SJSA1 (cell line): ENCODE measurements at places on chromosomes 3 and 15.
A peak's percentile ranks its signal among the peaks of the same experiment; 100 is the strongest.

GRCh38 chr15:84832448-84833040 lies 15.4 kb downstream of the ALPK3 start:
- no peak for DNase-seq

DNA sequence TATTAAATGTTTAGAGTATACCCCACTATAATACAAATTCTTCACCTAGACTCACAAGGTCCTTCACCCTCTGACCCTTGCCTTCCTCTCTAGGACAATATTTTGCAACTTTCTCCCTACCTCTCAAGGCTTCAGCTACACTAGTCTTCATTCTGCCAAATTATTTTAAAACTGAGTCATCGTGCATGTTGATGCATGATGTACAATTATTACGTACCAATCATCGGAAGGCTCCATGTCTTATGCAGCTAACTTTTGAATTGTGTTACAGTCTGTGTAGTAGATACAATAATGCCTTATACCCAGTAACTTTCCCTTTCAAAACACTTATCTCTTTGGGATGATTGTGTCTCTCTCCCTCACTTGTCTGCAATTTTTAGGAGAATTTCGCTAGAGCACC lies 98.5 kb upstream of the ROBO2 start:
- DNase-seq, result no peak

DNA sequence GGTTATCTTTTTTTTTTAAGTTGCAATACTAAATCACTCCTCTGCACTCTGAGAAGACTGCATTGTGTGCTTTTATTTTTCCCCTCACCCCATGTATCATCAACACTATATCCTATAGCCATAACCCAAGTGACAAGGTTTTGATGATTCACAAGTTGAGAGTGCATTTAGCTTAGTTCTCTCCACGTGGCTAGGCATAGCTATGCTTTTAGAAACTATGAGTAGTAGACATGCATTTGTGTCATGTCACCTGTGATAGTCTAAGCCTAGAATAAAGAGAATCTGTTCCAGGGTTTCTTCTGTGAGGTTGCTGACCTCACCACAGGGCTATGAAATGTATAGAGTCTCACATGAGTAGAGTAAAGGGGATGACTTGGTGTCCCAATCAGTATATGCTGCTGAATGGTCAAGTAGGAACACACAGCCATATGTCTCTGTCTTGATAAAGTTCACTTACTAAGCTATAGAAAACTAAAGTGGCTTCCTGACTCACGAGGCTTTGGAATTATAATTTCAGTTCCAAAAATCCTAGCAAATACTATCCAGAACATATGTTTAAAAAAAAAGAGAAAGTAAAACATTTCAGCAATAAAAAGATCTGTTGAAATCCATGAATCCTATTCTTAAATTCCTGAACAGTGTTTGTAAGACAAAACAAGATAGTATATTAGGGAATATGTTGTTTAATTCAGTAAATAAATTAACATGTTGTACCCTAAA lies 206.3 kb downstream of the LSAMP start:
- no peak for DNase-seq

GRCh38 chr15:91258415-91258759 lies 158.3 kb downstream of the SV2B start:
- DNase-seq, result no peak

GRCh38 chr15:89776274-89777072 lies at the start of gene MESP2:
TSS of gene MESP2 (plus strand) at chr15:89776332. CDS start at chr15:89776358, 26 bp downstream.
- peak; percentile 92 for DNase-seq

DNA sequence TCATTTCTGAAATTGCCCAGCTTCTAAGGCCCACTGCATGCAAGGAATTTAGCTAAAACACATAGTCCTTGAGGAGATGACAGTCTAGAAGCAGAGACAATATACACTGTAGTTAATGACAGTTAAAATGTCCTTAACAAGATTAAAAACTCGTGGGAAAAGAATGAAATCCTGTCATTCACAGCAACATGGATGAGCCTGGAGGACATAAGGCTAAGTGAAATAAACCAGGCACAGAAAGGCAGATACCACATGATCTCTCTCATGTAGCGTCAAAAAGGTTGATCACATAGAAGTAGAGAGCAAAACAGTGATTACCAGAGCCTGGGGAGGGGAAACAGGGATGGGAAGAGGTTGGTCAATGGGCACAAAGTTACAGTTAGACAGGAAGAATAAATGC lies 36.3 kb upstream of the GOLGA8J start:
- DNase-seq, result no peak

DNA sequence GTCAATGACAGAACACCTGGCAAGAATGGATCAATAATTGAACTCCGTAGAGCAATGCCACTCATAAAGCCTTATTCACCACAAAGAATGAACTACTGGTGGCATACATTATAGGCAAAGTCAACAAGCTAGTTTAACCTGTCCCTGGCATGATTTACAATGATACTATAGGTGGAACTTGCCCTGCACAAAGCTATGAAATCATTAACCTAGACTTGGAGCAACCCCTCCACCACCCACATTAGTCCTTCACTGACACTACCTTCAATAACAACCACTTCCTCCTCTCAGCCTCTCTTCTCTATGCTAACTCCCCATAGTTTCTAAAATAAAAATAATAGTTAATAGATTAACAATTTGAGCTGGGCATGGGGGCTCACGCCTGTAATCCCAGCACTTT lies 54.4 kb downstream of the ACAP2 start:
- DNase-seq, result no peak

GRCh38 chr3:55247666-55248065 lies 239.4 kb downstream of the WNT5A start:
- DNase-seq, result no peak

DNA sequence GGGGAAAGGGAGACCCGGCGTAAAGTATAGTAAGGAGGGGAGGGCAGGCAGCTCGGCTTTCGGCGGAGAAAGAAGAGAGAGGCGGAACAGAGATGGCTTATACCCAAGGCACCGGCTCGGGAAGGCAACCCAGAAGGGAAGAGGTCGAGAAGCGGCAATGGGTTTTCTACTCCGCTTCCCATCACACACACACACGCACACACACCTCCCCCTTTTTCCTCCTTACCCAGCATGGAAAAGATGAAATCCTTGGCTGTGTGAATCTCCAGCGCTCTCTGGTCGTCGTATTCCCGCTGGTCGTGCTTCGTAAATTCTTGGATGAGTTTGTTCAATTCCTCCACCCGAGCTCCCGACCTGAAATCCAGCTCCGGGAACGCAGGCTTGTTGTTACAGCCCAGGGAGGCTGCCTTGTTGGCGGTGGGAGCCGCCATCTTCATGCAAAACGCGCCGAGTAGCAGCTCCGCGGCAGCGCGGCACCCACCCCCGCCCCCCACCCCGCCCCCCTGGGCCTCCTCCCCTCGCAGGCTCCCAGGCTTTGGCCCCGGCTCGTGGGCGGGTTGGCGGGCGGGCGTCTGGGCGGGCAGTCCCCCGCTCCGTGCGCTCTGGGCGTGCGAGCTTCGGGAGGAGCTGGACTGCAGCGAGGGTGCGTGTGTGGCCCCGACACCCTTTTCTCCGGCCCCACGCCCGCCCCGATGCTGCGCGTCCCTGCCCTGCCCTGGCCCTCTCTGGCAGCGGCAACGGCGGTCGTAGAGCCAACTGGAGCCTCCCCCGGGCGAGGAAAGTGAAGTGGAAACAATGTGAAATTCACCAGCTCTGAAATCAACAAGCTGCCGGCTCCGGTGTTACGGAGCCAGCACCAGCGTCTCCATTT lies at the start of gene MB21D2:
MB21D2 (minus strand) TSS at position 453 of the 871 bp plus-strand sequence; CDS start at position 437, 16 bp downstream.
- DNase-seq, result peak; percentile 85

DNA sequence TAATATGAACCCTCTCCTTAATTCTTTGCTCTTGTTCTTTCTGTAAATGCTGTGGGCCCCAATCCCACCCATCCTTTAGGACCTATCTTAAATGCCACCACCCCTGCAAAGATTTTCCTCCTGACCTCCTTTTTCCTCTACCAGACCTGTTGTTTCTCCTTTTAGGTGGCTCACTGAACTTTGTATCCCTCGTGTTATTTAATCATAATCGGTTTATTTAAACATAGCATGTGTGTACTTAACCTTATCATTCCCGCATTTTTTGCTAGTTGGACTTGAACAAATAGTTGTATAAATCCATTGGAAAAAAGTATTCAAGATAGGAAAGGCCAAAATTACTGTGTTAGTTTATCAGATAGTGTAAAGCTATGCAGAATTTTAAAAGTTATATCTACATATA lies 988 bp upstream of the NFKBIZ start:
- DNase-seq, result no peak

GRCh38 chr3:119490153-119490552 lies 8.2 kb upstream of the TIMMDC1 start:
- DNase-seq, result no peak

DNA sequence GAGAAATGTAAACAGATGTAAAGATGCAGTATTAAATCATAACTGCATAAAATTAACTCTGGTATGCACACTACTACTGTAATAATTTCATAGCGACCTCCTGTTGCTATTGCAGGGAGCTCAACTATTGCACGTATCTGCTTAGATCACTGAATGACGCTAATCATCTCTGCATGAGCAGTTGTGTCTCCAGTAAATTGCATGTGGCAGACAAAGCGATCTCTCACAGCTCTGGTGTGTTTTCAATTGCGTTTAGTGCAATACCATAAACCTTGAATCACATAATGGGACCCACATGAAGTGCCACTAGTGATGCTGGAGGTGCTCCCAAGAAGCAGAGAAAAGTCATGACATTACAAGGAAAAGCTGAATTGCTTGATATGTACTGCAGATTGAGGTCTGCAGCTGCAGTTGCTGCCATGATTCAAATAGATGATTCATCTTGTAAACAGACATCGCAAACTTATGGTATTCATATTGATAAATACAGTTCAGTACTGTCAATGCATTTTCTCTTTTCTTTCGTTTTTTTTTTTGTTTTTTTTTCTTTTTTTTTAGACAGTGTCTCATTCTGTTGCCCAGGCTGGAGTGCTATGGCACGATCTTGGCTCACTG lies 30.2 kb upstream of the LCTL start:
- no peak for DNase-seq

GRCh38 chr15:73784291-73784690 lies 31.1 kb upstream of the INSYN1 start:
- DNase-seq, result no peak

DNA sequence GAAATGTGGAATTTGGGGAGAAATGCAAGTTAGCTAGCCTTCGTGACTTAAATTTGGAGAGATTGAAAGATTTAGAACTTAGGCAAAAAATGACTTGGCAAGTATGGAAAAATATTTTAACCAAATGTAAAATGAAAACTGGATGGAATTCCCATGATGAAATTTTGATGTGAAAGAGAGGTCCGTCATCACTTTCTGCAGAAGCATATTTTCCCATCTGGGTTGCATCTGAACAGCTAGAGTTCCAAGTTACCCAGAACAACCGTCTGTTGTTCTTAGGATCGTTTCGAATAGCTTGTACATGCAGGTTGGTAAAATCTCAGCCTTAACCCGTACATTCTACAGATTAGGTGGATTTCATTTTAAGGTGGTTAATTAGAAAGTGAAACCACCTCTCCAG lies 136.3 kb downstream of the GHSR start:
- DNase-seq, result no peak

DNA sequence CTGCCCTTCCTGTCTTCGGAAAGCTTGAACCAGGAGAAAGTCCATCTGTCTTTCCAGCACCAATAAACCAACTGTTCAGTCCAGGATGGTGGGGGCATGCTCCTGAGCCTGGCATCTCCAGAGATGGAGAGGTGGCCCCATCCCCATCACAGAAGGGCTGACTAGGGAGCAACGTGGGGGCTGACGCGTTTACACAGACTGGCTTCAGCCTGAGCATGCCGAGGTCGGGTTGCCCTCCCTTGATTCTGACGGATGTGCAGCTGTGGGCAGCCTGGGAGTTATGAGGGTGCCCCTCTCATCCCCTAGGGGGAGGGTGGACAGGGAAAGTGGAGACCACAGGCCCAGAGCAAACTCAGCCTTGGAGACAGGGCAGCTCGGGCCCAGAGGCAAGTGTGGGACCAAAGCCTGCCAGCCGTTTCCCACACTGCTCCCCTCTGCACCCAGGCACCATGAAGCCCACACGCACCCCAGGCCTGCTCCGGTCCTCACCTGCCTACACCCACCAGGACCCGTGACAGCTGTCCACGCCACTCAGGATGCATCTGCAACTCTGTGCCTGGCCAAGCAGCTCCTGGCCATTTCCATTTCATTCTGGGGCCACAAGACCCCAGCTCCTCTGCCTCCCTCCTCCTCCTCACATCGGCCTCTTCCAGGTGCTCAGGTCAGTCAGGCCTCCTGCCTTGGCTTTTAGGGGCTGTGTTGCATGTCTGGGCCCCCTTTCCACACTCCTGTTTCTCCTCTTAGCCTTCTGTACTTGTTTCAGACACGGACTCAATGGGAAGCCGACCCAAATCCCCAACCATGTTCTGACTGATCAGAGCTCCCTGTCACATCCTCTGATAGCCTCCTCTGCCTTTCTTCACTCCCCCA lies 48.2 kb upstream of the SLC41A3 start:
- peak; percentile 31 for DNase-seq

DNA sequence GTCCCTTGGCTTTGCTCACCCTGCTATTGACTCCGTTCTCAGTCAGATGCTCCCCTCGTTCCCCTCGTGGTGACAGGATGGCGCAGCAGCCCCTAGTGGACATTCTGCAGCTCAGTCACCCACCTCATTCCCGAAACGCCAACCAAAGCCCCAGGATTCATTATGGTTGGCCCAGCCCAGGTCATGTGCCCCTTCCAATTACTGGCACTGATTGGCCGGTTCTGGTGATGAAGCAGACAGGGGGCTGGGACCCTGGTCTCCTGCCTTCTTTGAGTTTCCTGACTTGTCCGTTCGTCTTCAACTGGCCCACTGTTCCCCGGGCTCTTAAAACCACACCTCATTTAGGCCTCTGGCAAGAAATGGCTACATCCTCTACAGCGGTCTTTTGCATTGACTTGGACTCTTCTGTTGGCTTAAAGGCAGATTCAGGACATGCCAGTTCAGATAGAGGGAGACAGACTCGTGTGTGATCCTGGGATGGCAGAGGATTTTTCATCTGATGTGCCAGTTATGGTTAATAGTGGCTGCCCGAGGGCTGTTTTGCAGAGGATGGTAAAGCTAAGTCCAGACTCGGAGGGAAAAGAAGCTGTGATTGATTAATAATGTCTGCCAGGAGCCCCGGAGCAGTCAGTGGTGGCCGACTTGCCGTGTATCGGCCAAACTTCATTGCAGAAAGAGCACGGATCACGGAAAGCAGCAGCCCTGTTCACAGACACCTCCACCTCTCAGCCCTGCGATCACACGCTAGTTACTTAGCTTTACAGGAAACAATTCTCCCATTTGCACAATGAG lies 37.8 kb downstream of the LSM3 start:
- DNase-seq, result no peak

- no peak for DNase-seq
Measured at GRCh38 chr15:31615643-31616415, 289.2 kb downstream of the KLF13 start.
